ENCODE measurements at places on chromosomes 2 and 18.

GRCh38 chr2:64101141-64101591 is 43.1 kb downstream of the PELI1 start:
- DNase-seq = no peak

DNA sequence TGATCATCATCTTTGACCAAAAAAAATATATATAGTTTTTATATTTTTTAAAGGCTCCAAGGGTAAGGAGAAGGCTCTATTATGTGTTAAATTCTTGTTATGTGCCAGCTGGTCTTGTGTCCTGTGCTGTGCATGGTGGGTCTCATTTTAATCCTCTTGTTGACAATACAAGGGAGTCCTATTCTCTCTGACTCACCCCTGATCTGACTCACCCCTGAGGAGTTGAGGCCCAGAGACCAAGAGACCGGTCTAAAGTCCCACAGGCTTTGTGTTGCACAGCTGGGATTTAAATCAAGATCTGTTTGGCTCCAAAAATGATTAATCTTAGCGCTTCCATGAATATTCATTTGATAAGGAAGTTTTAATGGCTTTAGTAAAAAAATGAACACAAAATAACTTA is 25.7 kb downstream of the MC2R start:
- DNase-seq = no peak

DNA sequence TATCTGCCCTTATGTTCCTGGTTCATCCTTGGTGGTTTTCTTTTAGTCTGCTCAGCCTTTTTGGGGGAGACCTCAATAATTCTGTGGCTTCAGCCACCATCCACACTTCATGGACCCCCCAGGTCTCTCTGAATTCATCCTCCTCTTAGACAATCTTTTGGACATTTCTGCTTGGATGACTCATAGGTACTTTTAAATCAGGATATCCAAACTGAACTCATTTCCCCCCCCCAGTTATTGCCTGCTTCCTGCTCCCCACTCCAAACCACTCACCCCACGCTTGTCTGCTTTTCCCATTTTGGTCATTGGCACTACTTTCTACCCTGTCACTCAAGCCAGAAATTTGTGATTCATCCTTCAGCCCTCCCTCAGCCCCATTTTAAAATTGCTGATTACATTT is 78.5 kb downstream of the TANC1 start:
- no peak for DNase-seq

GRCh38 chr2:102181919-102182635 is 4.7 kb upstream of the IL1RL2 start:
- no peak for DNase-seq

- DNase-seq = no peak
Observed at GRCh38 chr18:23135550-23136325, 453 bp downstream of the CABLES1 start.

DNA sequence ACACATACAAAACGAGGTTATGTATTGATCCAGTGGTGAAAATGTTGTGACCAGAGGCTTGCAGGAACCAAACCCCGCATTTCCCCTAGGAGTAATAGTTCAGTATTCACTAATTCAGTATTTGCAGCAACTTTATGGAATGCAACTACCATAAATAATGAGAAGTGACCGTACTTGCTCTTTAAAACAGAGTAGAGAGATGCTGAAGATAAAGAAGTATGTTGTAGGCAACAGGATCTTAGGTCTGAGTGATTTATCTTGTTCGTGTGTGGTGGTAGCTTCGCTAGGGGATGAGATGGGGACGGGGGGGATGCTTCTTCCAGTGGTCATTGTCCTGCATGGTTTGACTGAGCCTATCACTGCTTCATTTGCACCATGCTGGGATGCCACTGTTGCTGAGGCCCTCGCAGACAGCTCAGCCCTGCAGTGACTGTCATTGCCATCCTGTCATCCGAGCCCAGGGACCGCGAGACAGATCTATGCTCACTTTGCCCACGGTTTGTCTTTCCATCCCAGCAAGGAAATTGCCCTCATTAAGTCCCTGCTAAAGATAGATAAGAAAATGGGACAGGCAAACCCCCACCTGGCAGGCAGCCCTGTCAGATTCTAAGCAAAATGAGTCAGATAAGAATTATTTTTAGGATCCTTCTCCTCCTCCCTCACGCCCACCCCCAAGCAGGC is 181.3 kb downstream of the CTIF start:
- no peak for DNase-seq

GRCh38 chr2:216492597-216493333 is 5.9 kb upstream of the RPL37A start:
- no peak for DNase-seq

GRCh38 chr2:232970051-232970450 is 43.0 kb downstream of the NGEF start:
- DNase-seq = no peak

- DNase-seq = no peak
Observed at GRCh38 chr2:116696223-116696622, 1118.3 kb upstream of the DDX18 start.

GRCh38 chr2:182887753-182888415 is 21.4 kb upstream of the FRZB start:
- DNase-seq = no peak

DNA sequence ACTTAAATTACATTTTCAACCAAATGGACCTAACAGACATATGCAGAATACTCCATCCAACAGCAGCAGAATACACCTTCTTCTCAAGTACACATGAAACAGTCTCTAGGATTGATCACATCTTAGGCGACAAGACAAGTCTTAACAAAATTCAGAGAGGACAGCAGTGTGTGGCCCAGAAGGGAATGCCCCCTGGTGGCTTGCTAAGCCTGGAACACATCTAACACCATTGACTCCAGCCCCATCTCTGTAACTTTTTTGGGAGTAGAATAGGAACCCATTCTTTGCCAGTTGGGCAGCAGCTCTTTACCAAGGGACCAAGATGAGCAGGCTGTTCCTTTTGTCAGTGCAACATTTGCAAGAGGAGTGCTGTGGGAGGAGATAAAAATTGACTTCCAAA is 249.9 kb downstream of the PLCL1 start:
- DNase-seq = no peak

DNA sequence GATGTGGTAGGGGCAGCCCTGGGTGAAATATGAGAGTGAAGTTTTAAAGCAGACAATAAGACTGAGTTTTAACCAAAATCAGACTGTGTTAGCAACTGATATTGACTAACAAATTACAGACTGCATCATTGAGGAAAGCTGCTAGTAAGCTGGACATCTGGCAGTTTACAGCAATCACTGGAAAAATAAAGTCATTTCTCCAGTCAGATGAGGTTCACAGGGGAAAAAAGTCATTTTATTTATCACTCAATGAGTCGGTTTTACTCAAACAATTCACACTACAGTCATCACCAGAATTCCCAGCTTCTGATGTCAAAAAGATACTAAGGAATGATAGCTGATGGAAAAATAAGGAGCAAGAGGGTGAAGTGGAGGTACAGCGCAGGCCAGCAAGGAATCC is 10.5 kb upstream of the TMEM177 start:
- DNase-seq = no peak

- DNase-seq = no peak
Observed at GRCh38 chr18:26286008-26286407, 59.8 kb downstream of the TAF4B start.

- DNase-seq = no peak
Observed at GRCh38 chr2:160756481-160756880, 262.9 kb upstream of the RBMS1 start.

DNA sequence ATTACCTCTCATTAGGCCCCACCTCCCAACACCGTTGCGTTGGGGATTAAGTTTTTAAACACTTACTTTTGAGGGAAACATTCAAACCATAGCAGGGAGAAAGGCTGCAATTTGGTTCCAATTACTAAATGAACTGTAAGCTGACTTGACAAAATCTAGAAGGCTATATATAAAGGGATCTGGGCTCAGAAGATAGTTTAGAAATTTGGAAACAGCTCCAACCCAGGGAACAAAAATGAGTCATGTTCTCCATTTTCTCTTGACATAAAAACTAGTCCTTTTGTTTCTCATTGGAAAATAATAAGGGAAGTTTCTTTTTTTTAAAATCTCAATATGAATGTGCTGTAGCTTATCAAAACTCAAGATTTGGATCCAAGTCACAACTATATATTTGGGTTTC is 17.5 kb downstream of the MOGAT1 start:
- no peak for DNase-seq

DNA sequence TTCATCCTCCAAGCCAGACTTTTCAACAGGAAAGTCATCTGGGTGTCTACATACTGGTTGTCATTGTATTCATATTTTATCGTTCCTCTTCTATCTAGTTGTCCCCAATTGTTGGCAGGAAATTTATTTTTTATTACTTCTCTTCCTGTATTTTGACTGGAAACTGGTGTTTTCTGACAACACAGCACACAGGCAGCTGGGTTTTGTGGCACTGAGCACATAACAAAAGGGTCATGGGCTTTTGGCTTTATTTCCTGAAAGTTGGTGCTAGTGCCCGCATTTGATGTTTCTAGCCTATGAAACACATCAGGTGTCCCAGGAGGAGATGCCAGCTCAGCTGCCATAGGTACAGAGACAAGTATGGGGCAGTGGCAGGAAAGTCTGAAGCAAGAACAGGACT is 126.4 kb downstream of the TMEM17 start:
- DNase-seq = no peak

DNA sequence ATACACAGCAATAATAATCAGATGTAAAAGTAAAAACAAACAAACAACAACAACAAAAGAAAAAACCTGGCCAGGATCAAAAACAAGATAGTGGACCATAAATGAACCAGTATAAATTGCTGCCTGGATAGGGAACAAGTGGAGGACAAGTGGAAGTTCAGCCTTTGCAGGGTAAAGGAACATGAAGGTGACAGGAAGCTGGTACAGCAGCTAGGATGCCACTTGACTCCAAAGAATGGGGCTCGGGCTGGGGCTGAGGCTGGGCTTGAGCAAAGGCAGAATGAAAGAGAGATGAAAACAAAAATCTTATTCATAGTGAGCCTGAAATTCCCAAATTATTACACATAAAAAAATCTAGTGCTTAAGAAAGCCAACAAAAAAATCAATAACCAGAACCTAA is 146.5 kb downstream of the CDH2 start:
- no peak for DNase-seq

DNA sequence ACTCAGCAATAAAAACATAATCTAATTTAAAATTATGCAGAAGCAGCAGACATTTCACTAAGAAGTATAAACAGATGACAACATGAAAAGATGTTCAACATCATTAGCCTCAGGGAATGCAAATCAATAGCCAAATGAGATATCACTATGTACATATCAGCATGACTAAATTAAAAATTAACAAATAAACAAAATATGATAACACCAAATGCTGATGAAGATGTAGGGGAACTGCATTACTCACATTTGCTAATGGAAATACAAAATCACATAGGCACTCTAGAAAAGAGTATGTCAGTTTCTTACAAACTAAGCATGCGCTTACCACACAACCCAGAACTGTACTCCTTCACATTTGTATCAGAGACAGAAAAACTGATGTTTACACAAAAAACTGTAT is 487.2 kb upstream of the REG3G start:
- DNase-seq = no peak

DNA sequence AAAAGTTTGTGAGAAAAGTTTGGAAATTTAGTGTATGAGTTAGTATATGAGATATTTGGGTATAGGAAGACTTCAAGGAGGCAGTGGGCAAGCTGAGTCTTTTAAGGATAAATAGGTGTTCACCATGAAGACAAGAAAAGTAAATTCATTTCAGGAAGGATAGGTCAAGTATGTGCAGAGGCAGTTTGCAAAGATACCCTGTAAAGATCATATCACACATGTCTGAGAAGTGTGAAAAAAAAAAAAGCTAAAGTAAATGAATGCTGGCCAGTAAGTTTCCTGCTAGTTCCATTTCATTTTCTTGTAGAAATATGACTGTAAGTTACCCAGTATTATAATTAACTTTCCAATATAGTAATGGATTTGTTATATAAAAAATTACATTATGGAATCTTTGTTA is 131.0 kb downstream of the PHLPP1 start:
- no peak for DNase-seq

GRCh38 chr2:8190279-8190678 is 491.6 kb upstream of the ID2 start:
- no peak for DNase-seq

GRCh38 chr2:102765061-102765460 is 3.2 kb downstream of the TMEM182 start:
- DNase-seq = no peak

DNA sequence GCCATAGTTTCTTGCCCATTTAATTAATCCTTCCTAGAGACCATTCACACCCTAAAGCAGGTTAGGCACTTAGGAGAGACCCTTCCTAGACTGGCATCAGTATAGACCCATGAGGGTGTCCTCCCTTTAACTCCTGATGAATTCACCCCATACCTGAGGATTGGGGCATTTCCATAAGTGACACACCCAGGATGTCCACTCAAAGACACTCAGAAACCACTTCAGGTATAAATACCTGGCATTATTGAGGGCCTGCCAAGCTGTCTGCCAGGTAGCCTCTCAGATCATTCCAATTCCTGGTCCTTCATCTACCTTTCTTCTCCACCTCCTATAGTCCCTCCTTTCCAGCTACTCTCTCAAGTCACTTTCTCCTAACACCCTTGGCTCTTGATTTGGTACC is 57.5 kb upstream of the SLC14A2 start:
- DNase-seq = no peak

- DNase-seq = no peak
Observed at GRCh38 chr2:234111523-234111922, 61.0 kb downstream of the SPP2 start.

DNA sequence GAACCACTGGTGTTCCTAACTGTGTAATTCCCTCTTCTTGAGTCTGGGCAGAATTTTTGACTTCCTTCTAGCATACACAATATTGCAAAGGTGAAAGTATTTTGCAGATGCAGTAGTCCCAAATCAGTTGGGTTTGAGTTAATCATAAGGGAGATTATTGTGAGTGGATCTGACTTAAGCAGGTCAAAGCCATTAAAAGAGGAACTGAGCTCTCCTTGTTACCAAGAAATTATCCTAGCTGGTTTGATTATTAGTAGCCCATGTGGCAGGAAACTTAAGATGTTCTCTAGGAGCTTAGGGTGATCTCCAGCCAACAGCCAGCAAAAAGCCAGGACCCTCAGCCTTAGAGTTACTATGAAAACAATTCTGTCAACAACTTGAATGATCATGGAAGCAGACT is 221.8 kb downstream of the RPIA start:
- no peak for DNase-seq

DNA sequence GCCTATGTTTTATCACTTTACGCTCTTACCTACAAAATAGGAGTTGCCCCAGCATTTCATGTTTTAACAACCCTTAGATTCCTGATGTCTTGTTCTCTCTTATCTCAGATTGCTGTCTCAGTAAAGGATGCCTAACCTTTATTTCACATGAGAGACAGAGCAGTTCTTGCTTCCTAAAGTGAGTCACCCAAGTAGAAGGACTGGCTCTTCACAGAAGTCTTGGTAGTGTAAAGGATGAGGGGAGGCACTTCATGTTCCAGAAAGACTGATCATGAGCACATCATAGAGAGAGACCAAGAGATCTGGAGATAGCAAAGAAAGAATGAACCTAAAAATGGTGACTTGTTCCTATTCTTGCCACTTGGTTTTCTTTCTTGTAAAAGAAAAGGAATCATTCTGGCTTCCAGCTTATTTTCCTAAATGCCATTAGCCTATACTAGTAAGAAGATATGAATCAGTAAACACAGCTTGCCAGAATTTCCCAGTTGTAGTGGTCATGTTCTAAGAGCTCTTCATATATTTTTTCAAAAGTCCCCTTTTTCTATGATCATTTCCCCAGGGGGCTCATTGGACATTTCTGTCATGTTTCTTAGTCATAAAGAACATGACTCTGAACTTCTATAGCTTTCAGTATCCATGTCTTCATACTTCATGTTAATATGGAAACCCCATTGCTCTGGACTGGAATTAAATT is 54.9 kb downstream of the MAPRE2 start:
- DNase-seq = no peak

GRCh38 chr2:191515551-191515950 is 162.4 kb upstream of the NABP1 start:
- no peak for DNase-seq

GRCh38 chr2:119292226-119292625 is 68.6 kb downstream of the STEAP3 start:
- no peak for DNase-seq

All from esophagus squamous epithelium (tissue), 5 donors.